ENCODE measurements at places on chromosomes 1 and 21.

DNA sequence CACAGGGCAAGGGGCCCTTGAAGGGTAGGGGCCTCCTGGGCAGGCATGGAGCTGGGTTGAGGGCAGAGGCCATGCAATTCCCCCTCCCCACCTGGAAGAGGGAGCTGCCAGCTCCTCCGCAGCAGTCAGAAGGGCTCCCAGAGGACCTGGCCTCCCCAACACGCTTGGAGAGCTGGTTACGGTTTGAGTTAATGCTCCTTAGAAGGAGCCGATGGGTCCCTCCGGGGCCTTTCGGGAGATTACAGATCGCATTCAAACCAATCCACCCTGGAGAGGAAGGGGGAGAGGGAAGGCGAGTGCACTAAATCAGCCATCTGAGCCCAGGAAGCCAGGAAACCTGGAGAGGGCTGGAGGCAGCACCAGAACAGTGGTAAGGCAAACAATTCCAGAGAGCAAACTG, 106.3 kb upstream of the CSF3R start:
- no peak for DNase-seq

DNA sequence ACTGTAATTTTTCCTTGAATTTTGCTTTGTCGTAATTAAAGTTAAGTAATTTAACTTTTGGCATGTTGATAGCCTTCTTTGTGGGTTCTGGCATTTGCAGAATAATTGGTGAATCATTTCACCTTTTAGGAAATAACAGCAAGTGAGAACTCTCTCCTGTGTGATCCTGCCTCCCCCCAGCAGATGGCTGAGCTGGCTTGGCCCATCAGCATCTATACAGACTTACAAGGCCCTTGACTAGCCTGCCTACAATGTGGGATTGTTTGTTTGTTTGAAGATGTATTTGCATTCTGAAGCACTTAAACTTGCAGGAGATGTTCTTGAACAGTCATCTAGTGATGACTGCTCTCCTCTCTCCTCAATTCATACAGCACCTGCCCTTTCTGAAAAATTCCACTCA, 55.9 kb downstream of the MACO1 start:
- no peak for DNase-seq

- no peak for DNase-seq
Measured at GRCh38 chr1:17551755-17552234, 12.3 kb downstream of the ARHGEF10L start.

- DNase-seq = no peak
Measured at GRCh38 chr1:110255392-110255787, 45.3 kb downstream of the KCNC4 start.

- no peak for DNase-seq
Measured at GRCh38 chr1:164163289-164163849, 395.6 kb upstream of the PBX1 start.

DNA sequence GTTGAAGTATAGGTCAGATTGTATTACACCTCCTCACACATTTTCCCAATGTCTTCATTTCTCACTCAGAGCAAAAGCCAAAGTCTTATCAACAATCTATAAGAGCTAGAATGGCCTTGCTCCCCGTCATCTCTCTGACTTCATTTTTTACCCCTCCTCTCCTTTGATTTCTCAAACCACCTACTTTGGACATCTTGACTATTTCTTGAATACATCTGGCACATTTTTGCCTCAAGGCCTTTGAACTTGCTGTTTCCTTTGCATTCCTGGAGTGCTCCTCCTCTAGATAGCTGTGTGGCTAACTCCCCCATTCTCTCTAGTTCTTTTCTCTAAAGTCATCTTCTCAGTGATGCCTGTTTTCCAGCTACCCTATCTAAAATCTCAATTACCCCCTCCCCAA, 7.2 kb upstream of the XCL2 start:
- no peak for DNase-seq

- no peak for DNase-seq
Measured at GRCh38 chr21:29166323-29166722, 35.9 kb downstream of the MAP3K7CL start.

GRCh38 chr21:45136927-45137611, 62.7 kb downstream of the ADARB1 start:
- DNase-seq = no peak

DNA sequence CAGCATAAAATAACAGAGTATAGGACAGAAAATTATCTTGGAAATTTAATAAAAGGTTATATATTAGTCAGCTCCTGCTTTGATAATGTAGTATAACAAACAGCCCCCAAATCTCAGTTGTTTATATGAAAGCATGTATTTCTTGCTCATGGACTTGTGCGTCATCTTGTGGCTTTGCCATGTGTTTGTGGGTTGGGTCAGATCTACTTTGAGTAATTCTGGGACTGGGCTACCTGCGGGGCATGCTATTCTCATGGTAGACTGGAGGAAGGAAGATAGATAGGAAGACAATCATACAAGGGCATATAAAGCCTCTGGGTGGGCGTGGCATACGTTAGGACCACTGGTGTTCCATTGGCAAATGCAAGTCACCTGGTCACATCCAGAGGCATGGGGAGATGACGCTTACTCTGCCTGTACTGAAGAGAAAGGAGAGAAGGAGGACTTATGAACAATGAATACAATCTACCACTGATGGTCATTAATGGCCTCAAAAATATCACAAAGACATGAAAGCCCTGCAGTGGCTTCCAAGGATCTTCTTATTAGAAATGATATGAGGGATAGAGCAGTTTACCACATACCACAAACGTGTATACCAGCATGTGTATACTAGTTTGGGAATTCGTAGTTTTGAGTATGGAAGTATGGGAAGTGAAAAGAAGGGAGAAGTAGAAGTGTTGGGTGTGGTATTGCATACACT, 267.0 kb downstream of the DISC1 start:
- DNase-seq = no peak

GRCh38 chr1:109712321-109712864, 342 bp downstream of the GSTM5 start:
- DNase-seq = no peak

DNA sequence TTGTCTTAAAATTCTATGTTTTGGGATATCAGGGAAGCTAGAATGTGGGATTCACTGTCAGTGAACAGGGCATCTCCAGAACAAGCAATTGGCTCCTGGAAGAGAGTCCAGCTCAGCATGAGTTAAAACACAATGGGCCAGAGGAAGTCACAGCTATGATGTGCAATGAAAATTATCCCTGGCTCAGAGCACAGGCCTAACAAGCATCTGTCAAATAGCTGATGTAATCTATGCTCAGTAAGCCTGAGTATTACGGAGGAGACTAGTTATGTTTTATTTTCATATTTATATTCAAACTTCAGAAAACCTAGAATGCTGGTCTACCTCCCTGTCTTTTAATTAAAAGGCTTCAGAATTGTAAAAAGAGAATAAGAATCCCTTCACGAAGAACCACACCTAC, 41.6 kb downstream of the PARP1 start:
- DNase-seq = no peak

- DNase-seq = no peak
Measured at GRCh38 chr1:205422993-205423642, 1.3 kb upstream of the LEMD1 start.

DNA sequence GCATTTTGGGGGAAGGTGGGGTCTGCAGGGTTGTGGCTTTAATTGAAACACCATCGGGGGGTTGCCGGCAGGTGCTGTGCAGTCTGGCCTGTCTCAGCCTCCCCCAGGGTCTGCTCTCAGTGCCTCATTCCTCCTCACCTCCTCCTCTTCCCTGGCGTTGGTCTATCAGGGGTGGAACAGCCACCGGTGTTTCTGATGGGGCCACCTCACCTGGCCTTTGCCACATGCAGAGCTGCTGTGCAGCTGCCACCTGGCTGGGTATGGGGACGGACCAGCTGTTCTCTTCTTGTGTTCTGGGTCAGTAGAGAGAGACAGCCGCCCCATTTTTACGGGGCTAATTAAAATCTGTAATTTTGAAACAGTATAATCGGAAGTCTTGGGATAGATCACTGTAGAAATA, 53.9 kb downstream of the SPSB1 start:
- no peak for DNase-seq

DNA sequence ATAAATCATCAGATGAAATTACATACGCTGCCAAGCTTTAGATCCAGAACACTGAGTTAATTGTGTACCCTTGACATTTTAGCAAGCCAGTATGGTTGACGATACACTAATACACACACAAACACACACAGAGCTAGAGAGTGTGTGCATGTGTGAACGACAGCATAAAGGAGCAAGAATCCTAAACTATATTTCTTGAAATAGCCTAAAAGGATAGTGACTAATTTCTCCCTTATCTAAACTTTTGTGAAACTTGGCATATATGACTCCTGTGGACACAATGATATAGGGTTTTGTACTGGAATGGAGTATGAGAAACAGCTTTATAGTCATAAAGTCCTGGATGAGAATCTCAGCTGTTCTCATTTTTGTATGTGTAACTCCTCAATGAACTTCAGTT, 65.1 kb upstream of the DMRTA2 start:
- DNase-seq = no peak

DNA sequence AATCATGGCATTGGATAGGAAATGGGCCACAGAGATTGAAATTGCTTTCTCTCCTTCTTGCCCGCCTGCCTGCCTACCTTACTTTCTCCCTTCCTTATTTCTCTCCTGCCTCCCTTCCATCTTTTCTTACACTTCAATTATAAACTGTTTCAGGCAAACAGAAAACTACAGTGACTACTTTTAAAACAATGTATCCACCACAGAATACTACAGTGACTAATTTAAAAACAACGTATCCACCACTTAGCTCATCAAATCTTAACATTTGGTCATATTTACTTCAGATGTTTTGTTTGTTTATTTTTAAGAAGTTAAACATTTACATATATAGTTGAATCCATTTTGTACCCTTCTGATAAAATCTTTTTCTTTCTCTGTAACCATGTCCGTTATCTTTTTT, 54.4 kb downstream of the SNRPE start:
- no peak for DNase-seq

DNA sequence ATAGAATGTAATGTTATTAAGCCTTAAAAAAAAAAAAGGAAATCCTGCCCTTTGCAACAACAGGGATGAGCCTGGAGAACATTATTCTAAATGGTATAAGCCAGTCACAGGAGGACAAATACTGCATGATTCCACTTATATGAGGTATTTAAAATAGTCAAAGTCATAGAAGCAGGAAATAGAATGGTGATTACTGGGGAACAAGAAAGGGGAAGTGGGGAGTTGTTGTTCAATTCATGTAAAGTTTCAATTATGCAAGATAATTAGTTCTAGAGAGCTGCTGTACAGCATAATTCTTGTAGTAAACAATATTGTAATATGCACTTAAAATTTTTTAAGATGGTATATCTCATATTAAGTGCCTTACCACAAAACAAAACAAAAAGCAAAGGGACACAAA, 13.2 kb downstream of the FCER1A start:
- DNase-seq = no peak

DNA sequence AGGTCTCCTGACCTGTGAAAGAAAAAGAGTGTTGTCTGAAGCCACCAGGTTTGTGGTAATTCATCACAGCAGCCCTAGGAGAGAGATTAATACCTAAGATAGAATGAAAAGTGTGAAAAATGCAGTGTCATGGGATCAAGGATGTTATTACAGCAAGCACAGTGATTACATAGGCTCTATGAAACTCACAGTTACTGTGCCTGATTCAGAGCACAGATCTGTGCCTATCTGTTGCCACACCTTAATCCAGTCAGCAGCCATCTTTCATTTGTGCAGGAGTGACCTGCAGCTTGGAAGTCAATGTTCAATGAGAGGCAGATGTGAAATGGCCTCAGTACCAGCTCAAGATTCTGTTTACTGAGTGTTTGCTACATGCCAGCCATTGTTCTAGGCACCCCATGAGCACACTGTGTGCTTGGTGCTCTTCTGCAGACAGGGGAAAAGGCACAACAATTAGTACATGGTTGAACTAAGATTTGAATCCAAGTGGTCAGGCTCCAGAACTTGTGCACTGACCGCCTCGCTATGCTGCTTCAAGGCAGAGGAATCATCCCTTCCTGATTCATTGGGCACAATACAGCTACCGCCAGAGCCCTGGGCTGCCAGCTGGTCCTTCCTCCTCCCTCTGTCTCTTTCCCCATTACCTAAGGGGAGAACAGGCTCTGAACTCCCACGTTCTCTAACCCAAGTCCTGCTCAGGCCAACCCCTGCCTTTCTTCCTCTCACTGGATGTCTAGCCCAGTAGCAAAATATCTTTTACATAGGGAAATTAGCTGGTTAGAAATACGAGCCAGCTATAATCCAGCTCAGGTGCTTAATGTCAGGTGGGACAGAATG, 56.3 kb upstream of the NEK2 start:
- no peak for DNase-seq
